ENCODE measurements at places on chromosomes 7 and 10. TPM values are rescaled to one million over a fixed set of nuclear protein-coding genes. Genes with fewer than 3 reads are reported as not detected.

GRCh38 chr10:104041891-104042535 lies 43.7 kb downstream of the COL17A1 start:
- DNase-seq: no peak

- no peak for DNase-seq
Observed at GRCh38 chr7:147646568-147646967, 944.0 kb upstream of the C7orf33 start.

DNA sequence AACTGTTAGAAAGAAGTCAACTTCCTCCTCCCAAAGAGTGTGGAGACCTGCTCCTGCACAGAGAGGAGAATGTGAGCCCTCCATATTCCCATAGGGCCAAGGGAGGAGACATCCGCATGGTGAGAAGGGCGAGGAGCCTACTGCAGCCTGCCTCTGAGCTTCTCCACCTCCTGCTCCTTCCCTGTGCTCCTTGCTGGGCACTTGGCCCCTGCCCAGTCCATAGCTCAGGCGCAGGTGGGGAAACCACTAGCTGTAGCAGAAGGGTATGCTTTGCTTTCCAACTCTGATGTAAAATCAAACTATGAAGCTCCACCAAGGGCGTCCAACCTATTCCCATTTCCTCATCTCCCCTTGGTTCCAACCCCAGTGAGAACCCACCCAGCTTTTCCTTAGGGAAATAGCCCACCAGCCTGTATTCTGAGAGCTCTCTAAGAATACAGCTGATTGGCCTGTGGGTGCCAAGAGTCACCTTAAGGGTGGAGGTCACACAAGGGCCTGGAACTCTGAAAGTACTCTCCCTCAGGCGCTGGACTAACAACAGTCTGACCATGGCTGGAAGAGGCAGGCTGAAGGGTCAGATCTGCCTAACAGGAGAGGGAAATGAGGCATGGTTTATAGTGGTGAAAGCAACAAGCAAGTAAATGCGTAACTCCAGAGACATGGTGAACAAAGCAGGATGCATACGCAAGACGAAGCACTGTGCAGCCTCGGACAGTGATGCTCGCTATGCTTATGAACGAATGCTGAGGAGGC lies 13.9 kb downstream of the ZNF488 start:
- no peak for DNase-seq

NUP205 gene
- total RNA-seq: 31.3 TPM
